IPS DF 6.9 (cell line): ENCODE measurements at places on chromosomes 11 and 22.

DNA sequence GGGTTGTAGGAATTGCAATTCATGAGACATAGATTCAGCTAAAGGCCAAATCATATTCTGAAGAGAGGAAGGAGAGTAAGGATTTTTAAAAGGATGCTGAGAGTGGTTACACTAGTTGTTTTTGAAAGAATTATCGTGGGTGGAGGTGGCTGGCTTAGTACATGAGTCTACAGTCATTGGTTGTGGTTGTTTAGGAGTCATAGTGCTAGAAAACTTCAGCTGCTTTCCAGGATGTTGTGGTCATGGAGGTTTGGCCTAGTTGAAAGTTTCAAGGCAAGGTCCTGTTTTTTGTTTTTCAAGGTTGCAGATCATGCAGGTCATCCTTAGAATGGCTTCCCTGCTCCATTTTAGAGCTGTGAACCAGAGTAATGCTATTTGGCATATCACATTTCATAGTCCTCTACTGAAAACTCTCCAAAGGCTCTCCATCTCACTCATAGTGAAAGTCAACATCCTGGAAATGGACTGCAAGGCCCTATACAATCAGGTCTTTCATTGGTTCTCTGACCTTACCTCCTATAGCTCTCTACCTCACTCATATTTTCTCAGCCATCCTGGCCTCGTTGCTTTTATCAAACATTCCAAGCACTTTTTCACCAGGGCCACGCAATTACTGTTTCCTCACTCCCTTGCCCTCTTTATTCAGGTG lies 26.1 kb upstream of the ZBTB44 start:
- DNase-seq = no peak

GRCh38 chr11:109023036-109023435 lies 358.2 kb downstream of the DDX10 start:
- DNase-seq = no peak

DNA sequence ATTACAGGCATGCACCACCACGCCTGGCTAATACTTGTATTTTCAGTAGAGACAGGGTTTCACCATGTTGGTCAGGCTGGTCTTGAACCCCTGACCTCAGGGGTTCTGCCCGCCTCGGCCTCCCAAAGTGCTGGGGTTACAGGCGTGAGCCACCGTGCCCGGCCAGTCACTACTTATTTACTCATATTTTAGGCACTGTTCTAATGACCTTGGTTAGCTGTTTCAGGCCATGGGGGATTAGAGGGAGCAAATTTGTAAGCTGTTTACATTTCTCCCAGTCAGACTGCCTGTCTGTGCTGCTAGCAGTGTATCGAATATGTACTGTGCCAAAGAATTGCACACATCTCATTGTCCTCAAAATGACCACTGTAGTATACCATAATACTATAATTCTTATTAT lies 32.7 kb upstream of the PACSIN2 start:
- DNase-seq = no peak

- DNase-seq = no peak
These were observed 12.9 kb downstream of the TRIM29 start for GRCh38 chr11:120125024-120125423.

DNA sequence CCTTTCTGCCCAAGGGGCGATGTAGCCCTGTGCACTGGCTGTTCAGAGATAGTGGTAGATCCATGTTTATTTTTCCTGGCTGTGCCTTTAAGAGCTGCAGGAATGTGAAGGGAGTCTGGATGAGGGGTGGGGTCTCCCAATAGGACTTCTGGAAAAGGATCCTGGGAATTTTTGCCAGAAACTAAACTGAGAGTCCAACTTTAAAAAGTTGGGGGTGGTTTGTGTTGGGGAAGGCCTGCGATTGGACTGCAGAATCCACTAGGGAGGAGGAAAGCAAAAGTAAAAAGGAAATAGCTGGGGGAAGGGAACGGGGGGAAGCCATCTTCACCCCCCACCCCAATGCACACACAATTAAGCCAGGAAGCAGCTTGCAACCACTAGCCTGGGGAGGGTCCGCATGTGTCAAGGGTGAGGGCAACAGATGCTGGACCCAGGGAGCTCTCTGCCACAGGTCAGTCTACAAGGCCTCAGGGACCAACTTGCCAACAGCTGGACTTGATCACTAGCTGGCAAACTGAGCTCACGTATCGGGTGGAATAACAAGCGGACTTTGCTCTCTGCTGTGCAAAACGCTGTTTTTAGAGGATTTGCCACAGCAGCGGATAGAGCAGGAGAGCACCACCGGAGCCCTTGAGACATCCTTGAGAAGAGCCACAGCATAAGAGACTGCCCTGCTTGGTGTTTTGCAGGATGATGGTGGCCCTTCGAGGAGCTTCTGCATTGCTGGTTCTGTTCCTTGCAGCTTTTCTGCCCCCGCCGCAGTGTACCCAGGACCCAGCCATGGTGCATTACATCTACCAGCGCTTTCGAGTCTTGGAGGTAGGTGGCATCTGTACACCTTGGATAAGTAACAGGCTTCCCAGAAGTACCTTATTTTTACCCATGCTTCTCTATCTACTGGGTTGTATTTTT lies at the start of gene OLFML1:
TSS of gene OLFML1 (plus strand) at position 321 of the 912 bp plus-strand sequence. CDS start at position 691, 370 bp downstream.
- no peak for DNase-seq

GRCh38 chr22:41003066-41003465 lies 51.9 kb downstream of the RBX1 start:
- no peak for DNase-seq

DNA sequence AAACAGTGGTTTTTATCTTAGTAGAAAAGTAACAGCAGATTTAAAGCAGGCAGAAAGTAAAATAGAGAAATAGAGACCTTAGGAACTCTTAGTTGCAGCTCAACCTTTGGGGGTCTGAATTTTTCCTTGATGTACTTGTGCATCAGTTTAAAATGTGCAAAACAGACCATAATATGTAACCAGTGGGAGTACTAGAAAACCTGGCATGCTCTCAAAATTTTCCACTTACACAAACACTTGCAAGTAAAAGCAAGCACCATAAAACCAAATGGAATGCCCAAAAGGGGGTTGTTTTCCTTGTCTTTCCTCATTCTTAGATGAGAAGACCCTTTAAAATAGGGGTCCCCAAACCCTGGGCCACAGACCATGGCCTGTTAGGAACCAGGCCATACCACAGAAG lies 12.9 kb upstream of the MRGPRE start:
- DNase-seq = no peak

DNA sequence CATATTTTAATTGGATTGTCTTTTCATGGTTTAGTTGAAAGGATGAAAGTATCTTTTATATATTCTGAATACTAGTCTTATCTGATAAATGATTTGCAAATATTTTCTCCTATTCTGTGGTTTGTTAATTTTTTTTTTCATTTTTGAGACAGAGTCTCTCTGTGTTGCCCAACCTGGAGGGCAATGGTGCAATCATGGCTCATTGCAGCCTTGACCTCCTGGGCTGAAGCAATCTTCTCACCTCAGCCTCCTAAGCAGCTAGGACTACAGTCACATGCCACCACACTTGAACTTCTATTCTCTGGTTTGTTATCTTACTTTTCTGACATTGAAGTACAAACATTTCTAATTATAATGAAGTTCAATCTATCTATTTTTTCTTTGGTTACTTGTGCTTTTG lies 30.0 kb upstream of the FAR1 start:
- no peak for DNase-seq

- no peak for DNase-seq
These were observed 30.0 kb upstream of the RFPL3 start for GRCh38 chr22:32327596-32328171.

GRCh38 chr11:11640996-11641395 lies 19.2 kb upstream of the GALNT18 start:
- no peak for DNase-seq

- peak; percentile 48 for DNase-seq
These were observed 104.7 kb downstream of the KIAA1671 start for GRCh38 chr22:25057013-25057881.

GRCh38 chr11:113839842-113840241 lies 35.5 kb downstream of the USP28 start:
- no peak for DNase-seq

- DNase-seq = no peak
These were observed 18.8 kb upstream of the GRK3 start for GRCh38 chr22:25545672-25546071.

DNA sequence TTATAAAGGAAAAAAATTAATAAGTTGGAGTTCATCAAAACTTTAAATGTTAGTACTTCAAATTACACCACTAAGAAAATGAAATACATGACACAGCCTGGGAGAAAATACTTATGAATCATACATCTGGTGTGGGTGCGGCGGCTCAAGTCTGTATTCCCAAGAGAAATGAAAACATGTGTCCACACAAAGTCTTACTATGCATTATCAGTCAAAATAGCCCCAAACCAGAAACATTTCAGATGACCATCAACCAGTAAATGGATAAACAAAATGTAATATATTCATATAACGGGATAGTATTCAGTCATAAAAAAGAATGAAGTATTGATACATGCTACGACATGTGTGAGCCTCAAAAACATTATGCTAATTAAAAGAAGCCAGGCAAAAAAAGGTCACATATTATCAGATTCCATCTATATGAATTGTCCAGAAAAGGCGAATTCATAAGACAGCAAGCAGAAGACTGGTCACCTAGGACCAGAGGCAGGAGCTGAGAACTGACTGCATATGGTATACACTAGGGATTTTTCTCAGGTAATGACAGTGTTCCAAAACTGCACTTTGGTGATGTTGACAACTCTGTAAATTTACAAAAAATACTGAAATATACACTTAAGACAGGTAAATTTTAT lies 5.3 kb upstream of the AKIP1 start:
- no peak for DNase-seq

GRCh38 chr22:49271831-49272230 lies 555.8 kb downstream of the BRD1 start:
- no peak for DNase-seq

- no peak for DNase-seq
These were observed 11.3 kb upstream of the CD5 start for GRCh38 chr11:61090982-61091372.

GRCh38 chr11:119671561-119672015 lies 57.4 kb downstream of the NECTIN1 start:
- DNase-seq = no peak

GRCh38 chr11:77959434-77959833 lies 35.0 kb downstream of the INTS4 start:
- DNase-seq = no peak

DNA sequence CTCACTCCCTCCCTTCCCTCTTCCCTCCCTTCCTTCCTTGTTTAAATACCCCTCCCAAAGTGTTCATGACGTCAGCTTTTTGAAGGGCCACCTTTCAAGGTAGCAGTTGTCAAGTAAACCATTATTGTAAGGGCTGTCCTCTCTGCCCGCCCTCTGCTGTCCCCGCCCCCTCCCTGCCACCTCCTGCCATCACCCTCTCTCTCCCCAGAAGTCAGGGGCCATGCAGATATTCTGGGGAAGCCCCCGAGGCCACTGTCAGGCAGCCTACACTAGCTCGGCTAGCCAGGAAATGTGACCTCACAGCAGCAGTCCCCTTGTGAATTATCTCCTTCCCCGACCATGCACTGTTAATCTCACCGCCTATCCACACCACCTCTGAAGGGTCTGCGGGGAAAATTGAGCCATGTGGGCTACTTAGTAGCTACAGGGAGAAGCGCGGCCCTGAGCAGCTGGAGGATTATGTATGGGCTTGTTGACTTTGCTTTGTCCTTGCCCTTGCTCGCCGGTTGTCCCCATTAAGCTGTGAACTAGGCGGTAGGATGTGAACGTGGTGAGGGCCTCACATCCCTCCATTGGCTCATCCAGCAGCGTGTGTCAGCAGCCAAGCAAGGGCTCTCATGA lies 42.1 kb upstream of the ATXN10 start:
- no peak for DNase-seq

GRCh38 chr22:41401781-41402648 lies 20.3 kb downstream of the TEF start:
- no peak for DNase-seq

GRCh38 chr22:44828193-44828592 lies 75.8 kb downstream of the ARHGAP8 start:
- DNase-seq = no peak

DNA sequence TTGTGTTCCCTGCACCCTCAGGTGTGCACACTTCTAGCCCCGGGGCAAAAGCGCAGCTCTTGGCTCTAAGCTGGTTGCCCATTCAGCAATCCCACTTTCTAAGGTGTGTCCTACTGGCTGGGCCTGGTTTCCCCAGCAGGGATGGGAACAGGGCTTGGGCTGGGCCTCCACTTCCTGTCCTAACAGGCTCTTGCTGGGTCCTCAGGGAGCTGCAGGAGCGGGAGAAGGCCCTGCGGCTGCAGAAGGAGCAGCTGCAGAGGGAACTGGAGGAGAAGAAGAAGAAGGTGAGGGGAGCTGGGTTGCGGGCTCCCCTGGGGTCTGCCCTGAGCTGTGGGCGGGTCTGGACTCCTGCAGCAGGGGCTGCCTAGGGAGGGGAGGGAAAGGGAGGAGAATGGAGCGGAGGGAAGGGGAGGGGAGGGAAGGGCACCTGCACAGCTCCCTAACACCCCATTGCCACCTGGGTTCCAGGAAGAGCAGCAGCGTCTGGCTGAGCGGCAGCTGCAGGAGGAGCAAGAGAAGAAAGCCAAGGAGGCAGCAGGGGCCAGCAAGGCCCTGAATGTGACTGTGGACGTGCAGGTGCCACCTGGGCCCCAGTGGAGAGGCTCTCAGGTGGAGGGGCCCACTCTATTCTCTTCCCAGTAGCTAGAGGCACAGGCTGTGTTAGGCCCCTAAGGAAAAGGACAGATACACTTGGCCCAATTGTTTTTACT lies 24.6 kb downstream of the INCENP start:
- no peak for DNase-seq

DNA sequence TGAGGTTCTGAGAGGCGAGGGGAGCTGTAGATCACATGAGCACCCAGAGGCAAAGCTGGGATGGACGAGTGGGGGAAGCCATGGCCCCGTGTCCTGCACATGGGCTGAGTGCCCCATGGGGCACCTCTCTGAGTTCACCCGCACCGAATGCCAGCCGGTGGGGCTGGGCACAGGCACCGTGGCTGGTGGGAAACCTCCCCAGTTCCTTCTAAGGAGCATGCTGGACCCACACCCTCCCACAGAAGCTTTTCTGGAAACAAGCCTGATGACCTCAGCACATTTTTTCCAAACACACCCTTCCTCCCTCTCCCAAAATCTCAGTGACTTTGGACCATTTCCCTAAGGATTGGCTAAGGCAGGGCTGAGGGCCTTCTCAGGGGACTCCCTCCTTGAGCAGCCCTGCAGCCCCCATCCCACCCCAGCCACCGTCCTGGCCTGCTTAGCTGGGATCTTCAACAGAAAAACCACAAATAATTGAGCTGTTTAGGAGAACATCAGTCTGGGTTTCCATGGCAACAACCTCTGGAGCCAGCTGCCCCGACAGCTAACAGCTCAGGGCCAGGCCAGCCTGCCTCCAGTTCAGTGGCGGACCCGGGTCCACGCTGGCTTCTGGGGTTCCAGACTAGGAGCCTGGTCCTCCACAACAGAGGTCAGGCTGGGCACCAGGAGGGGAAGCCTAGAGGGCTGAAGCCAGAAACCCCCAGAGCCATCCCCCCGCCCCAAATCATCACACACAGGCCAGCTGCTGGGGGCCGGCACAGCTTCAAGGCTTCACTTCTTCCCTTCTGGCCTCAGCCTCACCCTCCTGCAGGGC lies 18.1 kb upstream of the LINC01488 start:
- DNase-seq = no peak

DNA sequence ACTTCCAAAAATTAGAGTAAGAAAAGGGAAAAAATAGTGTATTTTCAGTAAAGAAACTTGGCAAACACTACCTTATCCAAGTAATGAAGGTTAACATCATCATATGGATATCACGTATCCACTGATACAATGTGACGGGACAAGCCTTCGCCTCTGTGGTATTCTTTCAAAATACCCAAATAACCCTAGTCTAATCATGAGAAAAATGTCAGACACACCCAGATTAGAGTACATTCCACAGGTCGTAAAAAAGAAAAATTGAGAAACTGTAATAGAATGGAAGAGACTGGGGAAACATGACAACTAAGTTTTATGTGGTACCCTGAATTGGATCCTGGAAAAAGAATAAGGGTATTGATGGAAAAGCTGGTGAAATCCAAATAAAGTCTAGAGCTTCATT lies 48.9 kb downstream of the NARS2 start:
- no peak for DNase-seq
